CMK (cell line): ENCODE measurements at places on chromosomes 3 and 15.

DNA sequence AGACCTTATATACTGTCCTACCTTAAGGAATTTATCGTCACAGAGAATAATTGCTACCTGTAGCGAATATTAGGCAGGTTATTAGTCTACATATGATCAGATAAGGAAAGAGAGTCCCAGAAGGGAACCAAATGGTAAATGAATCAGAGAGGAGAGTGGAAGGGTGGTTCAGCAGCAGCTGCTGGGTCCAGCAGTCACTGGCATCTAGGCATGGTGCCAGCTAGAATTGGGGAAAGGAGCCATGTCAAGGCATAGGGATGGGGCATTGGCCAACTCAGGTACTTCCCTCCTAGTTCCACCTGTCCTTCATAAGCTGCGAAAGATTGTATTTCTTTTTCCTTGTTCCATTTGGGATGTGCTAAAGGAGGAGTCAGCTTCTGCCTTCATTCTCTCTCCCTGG, 23.4 kb downstream of the HACD3 start:
- no peak for DNase-seq

- no peak for DNase-seq
Observed at GRCh38 chr3:119589102-119589773, 8.4 kb upstream of the PLA1A start.

GRCh38 chr15:43283526-43283925, 16.8 kb upstream of the TGM5 start:
- DNase-seq = peak; percentile 69

DNA sequence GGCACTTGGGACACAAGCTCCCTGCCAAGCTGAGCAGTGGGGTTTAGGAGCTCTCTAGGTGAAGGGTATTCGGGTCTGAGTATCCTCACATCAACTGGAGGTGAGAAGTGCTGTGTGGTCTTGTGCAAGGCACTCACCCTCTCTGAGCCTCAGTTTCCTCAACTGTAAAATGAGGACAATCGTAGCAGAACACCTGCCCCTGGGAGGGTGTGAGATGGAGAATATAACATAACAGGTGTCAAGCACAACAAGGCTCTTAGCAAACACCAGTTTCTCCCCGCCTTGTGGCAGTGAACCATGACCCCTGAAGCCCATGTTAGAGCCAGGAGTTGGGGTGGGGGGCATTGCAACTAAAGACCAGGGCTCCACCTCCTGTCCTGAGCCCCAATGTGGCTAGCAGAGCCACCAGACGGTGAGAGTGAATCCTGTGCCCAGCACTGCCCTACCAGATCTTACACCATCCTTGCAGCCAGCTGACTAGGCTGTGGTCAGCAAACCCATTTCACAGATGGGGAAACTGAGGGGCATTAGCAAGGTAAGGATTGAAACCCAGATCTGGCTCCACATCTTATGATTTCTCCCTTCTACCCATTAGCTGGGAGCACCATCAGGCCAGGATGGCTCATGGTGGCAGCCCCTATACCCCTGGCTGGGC, 2.6 kb upstream of the PLXND1 start:
- DNase-seq = no peak

DNA sequence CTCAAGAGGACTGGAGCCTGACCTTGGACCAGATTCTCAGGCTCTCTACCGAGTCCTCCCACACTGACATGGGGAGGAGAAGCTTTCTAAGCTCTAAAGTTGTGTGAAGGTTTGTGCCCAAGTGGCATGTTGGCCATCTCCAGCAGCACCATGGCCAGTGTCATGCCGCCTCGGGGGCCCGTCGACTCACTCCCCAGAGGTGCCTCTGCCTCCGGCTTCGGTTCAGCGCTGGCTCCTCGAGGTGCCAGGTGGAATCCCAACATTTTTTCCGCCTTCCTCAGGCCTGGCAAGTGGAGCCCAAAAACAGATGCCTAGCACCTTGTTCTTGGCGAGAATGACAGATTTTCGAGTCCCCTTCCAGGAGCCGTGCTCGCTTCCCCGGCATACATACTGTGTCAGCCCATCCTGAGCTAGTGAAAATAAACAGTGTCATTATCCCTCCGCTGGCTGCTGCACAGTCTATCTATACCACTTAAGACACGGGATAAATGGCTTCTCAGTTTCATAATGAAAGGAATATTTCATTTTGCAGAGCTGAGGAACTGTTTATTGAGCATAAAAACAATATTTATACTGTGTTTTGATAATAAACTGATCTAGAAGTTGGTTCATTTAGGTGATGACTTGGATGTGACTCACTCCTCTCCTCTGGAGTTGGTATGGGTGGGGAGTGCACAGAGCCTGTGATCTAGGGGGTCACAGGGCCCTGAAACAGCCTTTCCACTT, 328.5 kb upstream of the TLE3 start:
- no peak for DNase-seq

GRCh38 chr3:165457096-165457495, 260.9 kb upstream of the SLITRK3 start:
- no peak for DNase-seq

DNA sequence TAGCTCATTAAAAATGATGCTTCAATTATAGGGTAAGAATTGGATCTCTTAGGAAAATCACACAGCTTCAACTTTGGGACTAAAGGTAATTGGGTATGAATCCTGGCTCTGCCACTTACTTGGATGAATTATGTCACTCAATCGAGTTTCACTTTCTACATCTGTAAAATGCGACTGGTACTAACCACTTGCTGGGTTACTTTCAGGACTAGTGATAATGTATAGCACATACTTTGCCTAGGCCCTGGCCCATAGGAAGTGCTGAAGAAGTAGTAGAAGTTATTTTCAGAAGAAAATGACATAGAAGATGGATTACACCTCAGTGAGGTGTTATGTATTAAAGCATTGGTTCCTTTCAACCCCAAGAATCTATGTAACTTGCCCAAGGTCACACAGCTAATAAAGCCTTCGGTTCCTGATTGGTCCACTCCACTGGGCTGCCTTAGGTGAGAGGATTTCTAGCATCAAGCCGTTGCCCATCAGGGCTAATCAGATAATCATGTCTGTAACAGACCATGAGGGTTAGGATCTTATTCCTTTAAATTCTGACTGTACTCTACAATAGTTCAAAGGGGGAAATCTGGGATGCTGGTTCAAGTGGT, 29.4 kb upstream of the AP4E1 start:
- no peak for DNase-seq

GRCh38 chr3:121768452-121768851, 18.9 kb upstream of the GOLGB1 start:
- DNase-seq = no peak

DNA sequence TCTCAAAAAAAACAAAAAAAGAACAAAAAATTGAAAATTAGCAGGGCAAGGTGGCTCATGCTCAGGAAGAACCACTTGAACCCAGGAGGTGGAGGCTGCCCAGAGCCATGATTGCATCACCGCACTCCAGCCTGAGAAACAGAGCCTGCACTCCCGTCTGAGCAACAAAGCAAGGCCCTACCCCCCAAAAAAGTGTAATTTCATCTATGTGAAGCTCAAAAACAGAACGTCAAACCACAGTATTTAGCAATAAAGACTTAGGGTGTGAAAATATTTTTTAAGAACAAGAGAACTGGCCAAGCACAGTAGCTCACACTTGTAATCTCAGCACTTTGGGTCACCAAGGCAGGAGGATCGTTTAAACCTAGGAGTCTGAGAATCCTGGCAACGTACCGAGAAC, 38.2 kb downstream of the STAG1 start:
- no peak for DNase-seq

DNA sequence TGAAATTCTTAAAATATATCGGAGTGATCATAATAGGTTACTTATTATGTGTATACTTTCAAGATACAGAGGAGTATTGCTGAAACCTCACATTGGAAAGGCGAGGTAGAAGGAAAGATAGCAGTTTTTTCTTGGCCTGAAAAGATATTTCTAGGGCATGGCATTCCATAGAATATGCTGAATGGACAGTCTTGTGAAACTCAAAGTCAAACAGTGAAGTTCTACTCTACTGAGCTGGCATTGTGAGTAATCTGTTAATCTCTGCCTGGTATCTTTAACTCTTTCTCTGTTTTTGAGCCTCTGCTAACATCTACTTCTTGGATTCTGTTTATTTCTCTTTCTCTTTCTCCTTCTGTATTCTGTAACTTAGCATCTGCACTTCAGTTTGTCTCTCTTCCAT, 176.3 kb upstream of the ZBTB20 start:
- DNase-seq = no peak

GRCh38 chr3:121822973-121823372, 11.9 kb downstream of the IQCB1 start:
- DNase-seq = no peak

- no peak for DNase-seq
Observed at GRCh38 chr15:92693691-92694331, 38.2 kb upstream of the FAM174B start.

- DNase-seq = no peak
Observed at GRCh38 chr3:47794544-47794943, 8.4 kb upstream of the DHX30 start.

DNA sequence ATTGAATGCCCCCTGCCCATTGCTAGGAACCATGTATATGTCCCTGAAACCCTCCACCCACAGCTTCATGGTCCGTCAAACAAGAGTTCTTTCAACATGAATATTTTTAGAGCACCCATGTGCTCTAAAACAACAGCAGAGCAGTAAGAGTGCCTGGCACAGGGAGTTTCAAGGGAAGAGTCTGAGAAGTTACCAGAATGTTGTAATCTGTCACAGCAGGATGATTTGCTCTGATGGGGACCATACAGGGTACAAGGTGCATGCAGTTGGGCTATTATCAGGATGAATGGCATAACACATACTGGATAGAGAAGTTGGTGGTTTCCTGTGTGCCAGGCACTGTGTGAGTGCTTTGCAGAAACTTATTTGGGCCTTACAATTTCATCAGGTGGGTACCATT, 27.8 kb upstream of the FLNB start:
- no peak for DNase-seq
